ENCODE measurements at places on chromosomes 5 and 9.

GRCh38 chr5:170584450-170585058 lies 80.7 kb downstream of the KCNIP1 start:
- DNase-seq = no peak

DNA sequence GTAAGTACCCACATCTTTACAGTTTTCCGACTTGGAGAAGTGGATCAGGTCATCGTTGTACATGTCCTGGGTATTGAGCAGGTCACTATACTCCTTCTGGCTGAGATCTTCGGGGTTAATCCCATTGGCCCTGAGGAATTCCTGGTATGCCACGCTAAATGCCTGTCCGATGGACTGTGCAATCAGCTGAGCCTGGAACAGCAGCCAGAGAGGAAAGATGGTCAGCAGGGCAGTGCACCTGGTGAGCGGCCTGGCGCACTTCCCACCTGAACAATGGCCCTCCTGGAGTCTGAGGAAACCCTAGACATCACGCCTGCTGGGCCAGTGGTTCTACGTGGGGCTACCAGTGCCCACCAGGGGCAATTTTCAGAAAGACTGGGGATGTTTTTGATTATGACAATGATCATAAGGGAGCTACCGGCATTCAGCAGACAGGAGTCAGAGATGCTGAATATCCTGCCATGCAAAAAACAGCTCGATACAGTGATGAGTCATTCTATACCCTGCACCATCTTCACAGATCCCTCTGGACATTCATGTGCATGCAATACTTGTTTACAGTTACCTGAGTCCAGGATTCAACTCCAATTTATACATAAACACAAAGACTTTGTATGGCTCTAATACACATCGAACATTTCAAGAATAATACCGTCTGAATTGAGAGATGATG lies 127.2 kb downstream of the ENTREP1 start:
- DNase-seq = no peak

DNA sequence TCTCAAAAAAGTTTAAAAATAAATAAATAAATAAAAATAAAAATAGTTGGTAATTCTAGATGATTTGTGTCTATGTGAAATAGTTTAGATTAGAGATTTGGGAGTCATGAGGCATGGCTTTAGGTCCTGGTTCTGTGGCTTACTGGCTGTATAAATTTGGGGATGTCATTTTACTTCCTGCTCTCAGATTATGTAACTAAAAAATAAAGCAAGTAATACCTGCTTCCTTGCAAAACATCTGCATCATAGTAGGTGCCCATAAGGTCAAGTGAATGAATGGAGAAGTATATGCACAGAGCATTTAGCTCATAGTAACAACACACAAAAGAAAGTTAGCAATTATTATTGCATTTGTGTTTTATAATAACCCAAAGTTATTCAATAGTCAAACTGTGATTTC lies 287.7 kb upstream of the TLE4 start:
- no peak for DNase-seq

DNA sequence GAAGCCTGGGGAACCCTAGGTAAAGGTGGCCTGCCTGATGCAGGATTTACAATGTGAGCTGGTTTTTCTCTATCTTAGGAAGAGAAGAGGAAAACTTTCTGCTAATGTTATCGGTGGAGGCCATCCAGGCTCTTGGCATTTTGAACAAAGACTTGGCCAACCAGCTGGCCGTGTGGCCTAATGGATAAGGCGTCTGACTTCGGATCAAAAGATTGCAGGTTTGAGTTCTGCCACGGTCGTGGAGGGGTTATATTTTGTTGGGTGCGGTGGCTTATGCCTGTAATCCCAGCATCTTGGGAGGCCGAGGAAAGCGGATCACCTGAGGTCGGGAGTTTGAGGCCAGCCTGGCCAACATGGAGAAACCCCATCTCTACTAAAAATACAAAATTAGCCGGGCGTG lies 9.6 kb downstream of the C9orf152 start:
- DNase-seq = no peak

GRCh38 chr5:23756779-23757178 lies 249.4 kb downstream of the PRDM9 start:
- no peak for DNase-seq

DNA sequence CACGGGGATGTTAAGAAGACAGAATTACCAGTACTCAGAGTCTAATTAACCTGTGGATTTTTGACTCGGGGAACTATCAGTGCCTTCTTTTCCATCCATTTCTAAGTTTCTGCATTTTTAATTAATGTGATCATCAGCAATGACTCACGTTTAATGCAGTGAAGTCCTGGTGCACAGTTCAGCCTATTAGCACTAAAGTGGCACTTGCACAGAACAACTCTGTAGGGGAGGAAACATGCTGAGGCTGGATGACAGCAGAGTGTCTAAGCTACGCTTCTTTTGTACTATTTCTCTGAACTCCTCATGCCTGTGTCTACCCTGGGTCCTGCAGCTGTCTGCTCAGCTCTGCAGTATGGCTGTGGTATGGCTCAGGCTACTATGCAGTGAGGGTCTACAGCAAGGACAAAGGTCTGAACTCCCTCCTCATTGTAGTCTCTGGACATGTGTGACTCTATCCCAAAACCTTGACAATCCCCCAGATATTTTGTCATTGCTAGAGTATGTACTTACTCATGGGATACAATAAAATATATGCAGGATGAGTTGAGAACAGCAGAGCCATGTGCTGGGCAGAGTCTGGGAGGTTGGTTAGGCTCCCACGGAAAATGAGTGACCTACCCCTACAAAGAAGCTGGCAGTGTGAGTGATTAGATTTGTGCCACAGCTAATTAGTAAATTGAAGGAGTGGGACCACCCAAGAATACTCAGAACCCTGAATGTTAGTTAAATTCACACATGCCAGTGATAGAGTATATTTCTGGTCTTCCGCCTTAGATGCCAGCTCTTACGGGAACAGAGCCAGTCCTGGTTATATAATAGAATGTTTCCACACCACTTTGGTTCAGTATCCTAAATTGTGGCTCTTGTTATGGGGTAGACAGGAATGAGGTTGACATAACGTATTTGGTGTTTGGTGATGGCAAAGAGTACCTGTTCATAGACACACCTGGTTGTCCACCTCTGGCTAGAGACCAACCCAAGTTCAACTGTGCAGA lies 148.0 kb downstream of the GHR start:
- DNase-seq = no peak

- DNase-seq = no peak
Measured at GRCh38 chr5:67910546-67910945, 305.0 kb upstream of the PIK3R1 start.

DNA sequence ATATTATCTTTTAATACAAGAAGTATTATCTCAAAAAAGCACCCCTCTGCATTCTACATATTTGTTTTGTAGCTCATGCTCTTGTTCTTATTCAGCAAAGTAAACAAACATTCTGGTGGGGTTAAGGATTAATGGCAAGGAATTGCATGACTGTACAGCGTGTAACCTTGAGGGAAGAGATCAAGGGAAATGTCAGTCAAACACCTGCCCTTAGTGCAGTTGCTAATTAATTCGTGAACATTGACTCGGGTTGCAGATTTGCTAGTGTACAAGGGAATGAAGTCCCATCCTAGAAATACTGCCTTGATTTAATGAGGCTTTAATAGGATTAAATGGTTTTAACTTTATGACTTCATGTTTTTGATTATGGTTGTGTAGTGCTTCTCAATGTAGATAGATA lies 1758.1 kb downstream of the MAT2B start:
- no peak for DNase-seq

DNA sequence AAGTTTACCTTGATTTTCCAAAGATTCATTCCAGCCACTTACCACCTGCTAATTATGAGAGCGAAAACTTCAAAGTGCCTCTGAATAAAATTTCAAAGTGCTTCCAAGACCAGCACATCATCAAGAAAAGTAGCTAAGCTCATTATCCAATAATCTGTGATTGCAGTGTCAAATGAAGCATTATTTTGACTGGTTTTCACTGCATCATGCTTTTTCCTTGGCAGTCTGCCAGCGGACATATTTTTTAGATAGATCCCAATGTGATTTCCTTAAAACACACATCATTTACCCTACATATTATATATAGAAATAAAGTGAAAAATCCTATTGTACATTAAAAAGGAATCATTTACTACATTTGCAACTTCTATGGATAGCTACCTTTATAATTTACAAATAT lies 508.6 kb upstream of the FAM174A start:
- DNase-seq = no peak

DNA sequence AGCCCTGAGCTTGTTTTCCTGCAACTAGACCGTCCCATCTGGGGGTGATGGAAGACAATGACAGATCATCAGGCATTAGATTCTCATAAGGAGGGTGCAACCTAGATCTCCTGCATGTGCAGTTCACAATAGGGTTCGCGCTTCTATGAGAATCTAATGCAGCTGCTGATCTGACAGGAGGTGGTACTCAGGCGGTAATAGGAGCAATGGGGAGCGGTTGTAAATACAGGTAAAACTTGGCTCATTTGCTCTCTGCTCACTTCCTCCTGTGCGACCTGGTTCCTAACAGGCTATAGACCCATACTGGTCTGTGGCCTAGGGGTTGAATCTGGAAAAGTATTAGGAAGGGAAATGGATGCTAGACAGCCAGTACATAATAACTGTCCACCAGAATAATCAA lies 39.7 kb downstream of the PTTG1 start:
- no peak for DNase-seq

GRCh38 chr5:33558489-33558888 lies 117.7 kb downstream of the TARS1 start:
- no peak for DNase-seq

GRCh38 chr9:76245518-76245917 lies 148.7 kb downstream of the RFK start:
- DNase-seq = no peak

DNA sequence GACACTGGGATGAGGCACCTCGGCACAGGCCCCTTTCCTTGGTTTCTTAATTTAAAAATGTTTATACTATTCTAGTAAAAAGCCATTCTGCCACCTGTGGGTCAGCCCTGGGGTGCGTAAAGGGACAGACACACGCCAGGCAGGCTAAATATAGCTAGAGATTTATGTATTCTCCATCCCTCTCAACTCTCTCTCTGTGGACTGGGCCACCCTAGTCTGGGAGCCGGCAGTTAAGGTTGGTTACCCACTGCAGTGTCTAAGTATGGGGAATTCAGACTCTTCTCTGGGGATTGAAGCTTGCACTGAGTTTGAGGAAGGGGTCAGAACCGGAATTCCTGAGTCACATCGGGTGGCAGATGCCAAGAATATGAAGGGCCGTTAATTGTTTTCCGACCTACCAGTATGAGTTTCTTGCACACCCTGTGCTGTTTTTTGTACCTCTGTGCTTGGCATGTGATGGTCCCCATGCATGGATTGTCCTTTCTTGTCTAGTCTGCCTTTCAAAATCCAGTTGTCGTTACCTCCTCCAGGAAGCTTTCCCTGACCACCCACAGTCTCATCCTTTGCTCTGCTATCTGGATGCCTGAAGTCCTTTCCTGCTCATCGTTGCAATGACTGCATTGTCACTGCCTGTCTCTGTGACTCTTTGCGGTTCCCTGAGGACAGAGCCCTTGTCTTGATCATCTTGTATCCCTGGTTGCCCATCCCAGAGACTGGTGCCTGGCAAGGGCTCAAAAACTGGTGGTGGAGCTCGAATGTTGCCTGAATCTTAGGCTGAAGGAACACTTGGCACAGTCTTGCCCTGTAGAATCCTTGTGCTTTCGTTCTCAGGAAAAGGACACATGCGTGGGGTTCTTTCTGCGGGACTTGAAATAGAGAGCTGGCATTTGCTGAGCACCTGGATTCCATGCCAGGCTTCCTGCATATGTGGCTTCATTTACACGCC lies 2.1 kb downstream of the NEURL1B start:
- DNase-seq = no peak

DNA sequence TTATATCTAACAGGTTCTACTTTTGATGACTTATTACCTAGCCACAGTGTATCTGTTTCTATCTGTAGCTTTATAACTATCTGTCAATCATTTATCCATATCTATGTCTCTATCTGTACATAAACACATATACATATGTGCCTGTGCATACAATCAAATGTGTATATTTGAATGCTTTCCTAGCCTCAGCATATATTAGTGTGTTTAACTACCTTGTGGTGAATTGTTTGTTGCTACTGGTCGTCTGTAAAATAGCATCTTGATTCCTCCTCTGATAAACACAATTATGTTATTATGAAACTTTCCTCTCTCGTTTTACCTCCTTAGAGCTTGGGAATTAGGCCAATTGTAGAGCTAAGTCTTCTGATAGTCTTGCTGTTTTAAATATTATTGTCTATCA lies 44.4 kb downstream of the PARP8 start:
- DNase-seq = no peak

DNA sequence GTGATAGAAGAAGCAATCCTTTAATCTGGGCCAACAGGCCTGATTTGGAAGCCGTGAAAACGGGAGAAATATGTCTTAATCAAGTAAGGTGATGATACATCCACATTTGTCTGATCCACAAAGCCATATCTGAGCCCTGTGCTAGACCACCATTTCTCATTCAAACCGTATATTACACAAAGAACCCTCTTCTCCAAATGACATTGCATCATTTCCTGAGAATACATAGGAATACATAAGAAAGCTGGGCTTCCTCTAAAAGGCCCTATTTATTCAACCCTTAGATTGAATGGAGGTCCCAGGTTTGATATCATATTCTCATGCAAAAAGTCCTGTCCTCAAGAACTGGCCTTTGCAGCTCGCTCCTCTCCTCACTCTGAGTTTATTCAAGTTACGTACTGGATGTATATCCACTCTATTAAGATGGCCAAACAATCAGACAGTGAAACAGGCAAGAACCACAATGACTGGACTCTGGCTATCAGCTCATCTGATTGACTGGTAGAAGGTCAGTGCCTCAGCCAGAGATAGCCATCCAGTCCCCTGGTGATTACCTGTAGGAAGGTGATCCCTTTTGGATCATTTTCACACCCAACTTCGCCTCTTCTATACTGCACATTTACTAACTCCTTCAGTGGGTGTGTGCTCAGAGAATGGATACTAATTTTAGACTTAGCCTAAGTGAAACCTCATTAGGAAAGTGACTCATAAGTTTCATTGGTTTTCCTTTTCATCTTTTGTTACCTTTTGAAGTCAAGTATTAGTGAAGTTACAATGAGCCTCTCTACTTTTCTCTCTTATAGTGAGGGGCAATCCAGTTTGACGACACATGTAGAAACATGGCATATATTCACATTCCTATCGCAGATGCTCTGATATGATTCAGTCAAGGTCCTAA lies 167.6 kb upstream of the WWC1 start:
- no peak for DNase-seq

GRCh38 chr5:73282383-73282782 lies 109.4 kb downstream of the TMEM174 start:
- no peak for DNase-seq

DNA sequence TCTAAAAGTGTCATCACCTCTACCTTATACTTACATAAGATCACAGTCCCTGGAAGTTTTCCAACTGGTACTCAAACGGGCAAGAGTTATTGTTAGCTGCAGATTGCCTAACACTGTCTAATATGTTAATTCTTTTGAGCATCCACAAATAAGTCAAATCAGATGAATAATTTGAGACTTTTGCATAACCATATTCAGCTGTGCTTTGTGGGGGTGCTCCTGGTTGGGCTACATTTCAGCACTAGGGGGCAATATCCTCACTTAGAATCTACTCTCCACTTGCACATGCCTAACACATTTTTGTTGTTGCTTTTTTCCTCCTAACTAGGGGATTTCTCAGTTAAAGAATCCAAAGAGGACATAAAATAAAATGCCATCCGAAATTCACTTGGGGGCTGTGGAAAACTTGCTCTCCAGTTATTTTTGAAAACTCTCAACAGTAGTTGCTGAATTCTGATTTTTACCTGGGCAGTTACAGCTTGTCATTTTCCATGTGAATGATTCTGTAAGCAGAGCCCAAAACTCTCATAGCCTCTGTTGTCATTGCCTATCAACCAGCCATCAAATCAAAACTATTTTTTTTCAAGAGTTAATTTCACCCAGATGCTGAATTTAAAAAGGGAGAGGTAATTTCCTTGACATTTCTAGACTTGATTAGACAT lies 71.5 kb downstream of the TRIM36 start:
- DNase-seq = no peak
